ENCODE measurements at places on chromosomes 1 and 21.

DNA sequence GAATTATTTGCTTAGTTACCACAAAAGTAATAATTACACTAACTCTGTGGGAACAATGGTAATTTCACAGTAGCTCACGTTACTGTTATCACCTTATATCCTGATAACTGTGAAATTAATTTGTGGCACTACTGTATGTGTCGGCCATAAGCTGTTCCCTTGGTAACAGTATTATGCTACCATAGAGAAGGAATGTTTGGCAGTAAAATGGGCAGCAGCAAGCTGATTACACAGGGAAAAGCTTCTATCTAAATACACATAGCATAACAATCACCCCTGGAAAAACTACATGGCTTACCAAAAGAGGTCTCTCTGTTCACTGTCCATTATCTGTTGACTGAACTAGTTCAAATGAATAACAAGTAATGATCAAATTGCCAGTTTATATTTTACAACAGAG is 124.1 kb downstream of the DPYD start:
- DNase-seq: no peak

GRCh38 chr1:194535369-194535768 is 1349.0 kb upstream of the B3GALT2 start:
- no peak for DNase-seq

GRCh38 chr1:119636491-119637089 is 11.5 kb downstream of the ZNF697 start:
- no peak for DNase-seq

DNA sequence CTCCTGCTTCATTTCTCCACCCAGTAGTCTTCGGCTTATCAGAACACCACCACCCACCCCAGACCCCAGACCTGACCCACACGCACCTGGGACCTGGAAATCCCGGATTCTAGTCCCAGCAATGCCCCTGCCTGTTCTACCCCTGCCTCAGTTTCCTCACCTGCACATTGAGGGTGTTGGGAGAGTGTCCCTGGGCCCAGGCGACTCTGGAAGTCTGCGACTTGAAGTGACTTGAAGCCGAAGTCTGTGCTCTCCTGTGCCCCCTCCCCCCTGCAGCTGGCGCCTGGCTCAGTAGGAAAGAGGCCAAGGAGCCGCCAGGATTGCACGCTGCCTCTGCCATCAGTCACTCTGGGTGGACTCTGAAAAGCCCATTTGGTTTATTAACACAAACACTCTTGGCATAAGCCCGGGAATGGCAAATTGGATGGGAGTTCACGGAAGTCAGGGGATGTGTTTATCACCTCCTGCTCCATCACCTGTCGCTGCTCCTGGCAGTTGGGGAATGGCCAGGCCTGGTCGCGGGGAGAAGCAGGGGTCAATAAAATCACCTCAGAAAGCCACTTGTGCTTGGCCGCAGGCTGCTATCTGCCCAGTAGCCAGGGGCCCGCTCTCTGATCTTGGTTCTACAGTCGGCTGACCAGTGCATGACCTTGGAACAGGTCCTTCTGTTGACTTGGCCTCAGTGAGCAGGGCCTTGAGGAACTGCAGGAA is 132.7 kb downstream of the ACTL8 start:
- DNase-seq: no peak

- DNase-seq: no peak
Observed at GRCh38 chr1:230753586-230754251, 6.5 kb downstream of the CAPN9 start.

DNA sequence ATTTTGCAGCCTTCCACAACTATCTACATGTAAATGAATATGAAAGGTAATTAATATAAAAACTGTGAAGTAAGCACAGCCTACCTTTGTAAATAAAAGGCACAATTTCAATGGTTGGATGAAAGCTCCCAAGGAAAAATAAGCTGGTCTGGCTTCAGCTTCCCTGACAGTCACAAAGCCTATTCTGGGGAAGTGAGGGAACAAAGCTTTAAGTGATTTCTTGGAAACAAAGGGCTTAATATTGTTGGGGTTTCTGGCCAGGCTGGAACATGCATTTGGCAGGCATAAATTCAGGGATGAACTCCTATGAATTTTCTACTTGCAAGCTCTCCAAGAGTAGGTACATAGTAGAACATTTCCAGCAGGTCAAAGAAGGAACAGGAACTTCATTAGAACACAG is 17.3 kb downstream of the BCAS2 start:
- DNase-seq: peak; percentile 29

DNA sequence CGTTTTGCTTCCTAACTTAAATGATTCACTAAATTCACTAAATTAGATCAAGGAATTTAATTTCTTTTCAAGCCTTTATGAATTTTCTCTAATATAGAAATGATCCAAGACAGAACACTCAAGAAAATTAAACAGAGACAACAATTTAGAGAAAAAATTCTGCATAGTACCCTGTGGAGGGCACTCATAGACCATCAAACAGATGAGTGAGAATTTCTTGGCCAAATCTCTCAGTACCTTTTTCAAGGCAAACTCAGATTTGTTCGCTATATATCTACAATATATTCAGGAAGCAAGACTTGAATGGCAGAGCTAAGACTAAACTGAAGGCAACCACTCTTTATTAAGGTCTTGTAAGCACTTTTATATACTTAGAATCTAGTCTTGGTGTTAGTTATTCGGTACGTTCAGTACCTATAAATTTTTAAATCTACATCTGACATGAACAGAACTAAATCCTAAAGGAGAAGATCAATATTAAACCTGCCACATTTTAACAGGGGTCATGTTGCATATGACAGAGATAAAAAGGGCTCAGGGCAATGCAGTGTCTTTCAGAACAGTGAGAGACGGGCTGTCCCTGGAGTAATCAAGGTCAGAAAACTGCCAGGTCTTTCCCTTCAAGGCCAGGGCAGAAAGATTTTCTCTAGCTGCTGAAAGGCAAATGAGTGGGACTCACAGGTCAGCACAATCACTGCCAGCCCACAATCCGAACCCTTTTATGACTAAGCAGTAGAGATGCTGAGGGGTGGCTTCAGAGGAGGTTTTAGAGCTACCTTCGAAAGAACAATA is 118.8 kb upstream of the TMPRSS15 start:
- peak; percentile 18 for DNase-seq

- peak; percentile 73 for DNase-seq
Observed at GRCh38 chr21:20943561-20943997, 54.6 kb upstream of the NCAM2 start.

- DNase-seq: no peak
Observed at GRCh38 chr1:170461291-170461747, 70.6 kb upstream of the GORAB start.

- DNase-seq: no peak
Observed at GRCh38 chr1:23553231-23554126, 5.8 kb downstream of the ID3 start.

DNA sequence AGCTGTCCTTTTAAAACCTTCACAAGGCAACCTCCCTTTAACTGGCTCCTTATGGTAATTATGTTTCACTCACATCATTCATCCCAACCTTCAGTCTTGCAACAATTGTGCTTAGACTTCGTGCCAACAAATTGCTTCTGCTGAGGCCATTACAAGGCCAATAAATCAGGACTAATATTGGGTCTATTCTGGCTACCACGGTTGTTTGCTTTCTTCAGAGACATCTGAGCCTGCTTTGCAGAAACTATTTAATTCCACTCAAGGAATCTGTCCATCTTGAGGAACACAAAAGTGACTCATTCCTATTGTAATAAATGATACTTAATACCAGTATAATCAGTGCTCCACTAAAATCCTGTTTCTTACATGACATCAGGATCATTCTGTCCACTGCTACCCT is 2.6 kb upstream of the GSTM4 start:
- DNase-seq: no peak

Measured in hippocampal formation (tissue), 2 donors.